ENCODE measurements at places on chromosomes 3 and 15.

DNA sequence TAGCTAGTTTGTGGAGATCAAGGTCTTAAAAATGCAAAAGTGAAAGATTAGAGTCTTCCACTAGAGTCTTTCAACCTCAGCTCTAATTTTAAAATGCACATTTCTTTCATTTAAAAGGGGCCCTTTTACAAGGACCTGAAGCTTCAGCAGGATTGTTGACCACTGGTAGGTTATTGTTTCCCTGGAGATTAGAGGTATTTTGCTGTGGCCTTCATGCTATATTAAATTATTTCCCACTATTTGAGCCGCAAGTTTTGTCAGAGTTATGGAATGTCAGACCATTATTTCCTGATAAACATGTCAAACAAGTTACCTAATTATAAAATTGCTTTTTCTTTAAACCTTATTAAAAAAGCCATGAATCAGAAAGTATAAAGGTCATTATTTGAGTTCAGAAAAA is 103.1 kb upstream of the CCNL1 start:
- DNase-seq, result no peak

- DNase-seq, result no peak
Measured at GRCh38 chr3:158261371-158261991, 151.6 kb downstream of the RSRC1 start.

DNA sequence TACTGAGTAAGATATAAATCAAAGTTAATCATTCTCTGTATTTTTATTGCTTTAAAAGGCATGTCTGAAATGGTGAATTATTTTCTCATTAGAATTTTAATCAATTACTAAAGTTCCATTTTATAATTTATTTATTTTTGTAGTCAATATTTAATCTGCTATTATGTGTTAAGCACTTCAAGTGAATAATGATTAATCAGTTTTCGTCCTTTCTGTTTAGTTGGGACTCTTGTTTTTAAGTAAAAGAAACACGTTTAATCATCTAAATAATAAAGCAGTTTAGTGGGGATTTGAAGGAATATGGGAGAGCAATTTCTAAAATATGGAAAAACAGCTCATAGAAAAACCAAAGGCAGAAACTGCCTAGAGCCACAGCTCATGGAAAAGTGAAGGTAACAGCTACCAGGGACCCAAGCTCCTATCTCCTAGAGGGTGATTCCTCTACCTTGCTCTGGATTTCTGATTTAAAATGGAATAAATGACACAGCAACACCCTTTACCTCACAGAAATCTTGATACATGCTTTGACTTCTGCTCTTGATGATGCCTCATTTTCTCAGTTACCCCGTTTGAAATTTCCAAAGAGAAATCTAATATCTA is 28.0 kb upstream of the SUCNR1 start:
- DNase-seq, result no peak

DNA sequence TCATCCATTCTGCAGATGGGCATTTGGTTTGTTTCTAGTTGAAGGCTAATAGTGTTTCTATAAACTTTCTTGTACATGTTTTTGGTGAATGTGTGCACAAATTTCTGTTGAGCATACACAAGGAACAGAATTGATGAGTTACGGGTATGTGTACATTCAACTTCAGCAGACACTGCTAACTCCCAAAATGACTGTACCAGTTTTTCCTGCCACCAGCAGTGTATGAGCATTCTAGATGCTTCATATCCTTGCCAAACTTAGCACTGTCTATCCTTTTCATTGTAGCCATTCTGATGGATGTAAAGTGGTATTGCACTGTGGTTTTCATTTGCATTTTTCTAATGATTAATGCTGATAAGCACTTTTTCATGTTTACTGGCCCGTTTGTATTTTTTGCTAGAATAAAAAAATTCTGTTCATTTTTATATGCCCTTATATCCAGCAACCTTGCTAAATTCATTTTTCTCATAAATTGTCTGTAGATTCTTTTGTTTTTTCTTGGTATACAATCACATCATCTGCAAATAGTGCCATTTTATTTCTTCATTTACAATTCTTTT is 110.2 kb downstream of the ATP1B3 start:
- DNase-seq, result no peak

- DNase-seq, result no peak
Measured at GRCh38 chr3:153111016-153111415, 51.0 kb upstream of the RAP2B start.

DNA sequence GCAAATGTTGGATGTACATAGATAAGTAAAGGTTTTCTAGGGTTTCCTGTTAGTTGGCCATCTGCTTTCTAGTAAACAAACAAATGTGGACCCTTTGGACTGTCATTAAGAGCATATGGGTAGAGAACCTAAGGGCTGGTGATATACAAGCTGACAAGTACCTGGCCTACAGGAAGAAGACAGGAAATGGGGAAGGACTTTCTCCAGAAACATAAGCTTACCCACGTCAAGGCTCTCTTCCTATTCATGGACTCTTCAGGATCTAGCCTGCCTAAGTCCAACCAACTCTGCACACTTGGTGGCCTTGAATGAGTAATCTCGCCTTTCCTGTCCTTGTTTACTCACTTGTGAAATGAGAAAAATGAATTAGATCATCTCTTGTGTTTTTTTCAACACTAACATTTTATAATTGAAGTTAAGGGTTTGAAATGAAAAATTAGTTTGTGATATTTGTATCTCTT is 22.2 kb upstream of the GOLIM4 start:
- no peak for DNase-seq

GRCh38 chr3:29922992-29923746 is 642.3 kb downstream of the RBMS3 start:
- DNase-seq, result no peak

DNA sequence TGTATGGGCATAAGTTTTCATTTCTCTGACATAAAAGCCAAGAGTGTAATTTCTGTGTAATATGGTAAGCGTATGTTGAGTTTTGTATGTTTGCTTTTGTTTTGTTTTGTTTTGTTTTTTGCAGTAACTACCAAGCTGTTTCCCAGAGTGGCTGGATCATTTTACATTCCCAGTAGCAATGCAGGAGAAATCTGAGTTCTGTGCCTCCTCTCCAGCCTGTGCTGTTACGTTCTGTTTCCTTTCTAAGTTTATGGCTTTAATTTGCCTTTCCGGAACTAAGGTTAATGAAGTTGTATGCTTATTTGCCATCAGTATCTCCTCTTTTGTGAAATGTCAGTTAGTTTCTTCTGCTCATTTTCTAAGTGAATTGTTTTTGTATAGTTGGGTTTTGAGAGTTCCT is 307.8 kb downstream of the GABRG3 start:
- no peak for DNase-seq

- DNase-seq, result no peak
Measured at GRCh38 chr3:183980403-183980802, 37.3 kb downstream of the ABCC5 start.

DNA sequence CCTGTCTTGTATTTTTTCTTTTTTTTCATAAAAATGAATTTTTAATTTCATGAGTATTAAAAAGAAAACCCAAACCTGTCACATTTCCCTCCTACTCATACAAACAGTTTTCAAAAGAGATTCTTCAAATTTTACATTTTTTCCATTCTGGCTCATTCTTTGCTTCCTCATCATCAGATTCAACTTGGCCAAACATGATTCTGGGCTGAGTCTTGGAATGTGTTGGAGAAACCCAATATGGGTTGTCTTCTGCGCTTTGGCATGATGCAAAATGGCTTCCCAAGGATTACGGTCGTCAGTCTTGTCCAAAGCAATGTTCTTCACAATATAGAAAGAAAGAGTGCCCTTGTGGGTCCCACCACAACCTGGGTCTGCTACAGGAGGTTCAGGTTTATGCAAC is 12.4 kb upstream of the TM4SF4 start:
- DNase-seq, result no peak

DNA sequence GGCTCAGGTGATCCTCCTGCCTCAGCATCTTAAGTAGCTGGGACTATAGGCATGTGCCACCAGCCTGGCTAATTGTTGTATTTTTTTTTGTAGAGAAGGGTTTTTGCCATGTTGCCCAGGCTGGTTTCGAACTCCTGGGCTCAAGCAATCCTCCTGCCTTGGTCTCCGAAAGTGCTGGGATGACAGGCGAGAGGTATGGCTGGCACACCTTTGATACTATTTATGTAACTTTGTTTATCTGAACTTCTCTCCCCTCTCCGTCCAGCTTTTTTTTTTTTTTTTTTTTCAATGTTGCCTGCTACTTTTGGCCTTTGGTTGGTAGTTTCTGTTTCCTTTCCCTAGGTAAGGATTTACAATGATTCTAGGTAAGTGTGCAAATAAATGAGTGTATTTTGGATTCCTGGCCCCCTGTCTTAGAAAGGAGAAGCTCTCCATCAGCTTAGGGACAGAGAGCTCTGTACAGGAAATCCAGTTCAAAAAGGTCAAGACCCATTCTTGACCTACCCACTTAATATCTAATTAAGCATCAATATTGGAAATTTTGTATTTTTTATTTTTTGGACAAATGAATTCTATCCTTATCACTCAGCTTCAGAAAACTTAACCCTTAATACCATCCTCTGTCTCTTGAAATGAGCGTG is 6.8 kb downstream of the ARL6IP5 start:
- DNase-seq, result no peak

- DNase-seq, result no peak
Measured at GRCh38 chr3:121998611-121999473, 23.2 kb downstream of the ILDR1 start.

DNA sequence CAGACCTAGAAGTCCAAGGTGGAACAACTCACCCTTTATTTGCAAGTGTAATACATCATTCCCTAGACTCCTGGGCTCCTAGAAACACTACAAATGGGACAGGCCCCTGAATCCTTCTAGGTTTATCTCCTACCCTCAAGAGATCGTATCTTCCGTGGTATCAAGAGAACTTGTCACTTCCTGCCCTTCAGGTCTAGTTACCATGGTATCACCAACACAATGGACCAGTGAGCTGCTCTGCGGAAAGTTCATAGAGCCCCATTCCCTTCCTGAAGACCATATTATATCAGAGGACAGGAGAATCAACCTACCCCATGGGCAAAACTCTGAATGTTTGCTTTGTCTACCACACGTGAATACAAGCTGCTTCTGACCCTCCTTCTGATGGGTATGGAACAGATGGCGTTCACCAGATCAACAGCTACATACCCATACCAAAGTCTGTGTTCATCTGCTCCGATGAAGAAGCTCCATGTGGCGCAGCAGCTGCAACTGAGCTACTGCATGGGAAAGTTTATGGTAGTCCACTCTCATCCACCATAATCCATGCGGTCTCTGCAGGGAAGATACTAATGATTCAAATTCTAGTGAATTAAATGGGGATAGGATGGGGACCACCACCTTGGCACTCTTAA is 84.6 kb upstream of the KLF13 start:
- no peak for DNase-seq

- DNase-seq, result no peak
Measured at GRCh38 chr3:124428372-124429128, 301.7 kb upstream of the UMPS start.

GRCh38 chr3:155431856-155432570 is 138.5 kb upstream of the STRIT1 start:
- no peak for DNase-seq

GRCh38 chr15:74695597-74696397 is at the start of gene EDC3:
Gene EDC3 (minus strand): TSS chr15:74696024. CDS start chr15:74675124, 20,900 bp downstream.
- DNase-seq, result peak; percentile 92

DNA sequence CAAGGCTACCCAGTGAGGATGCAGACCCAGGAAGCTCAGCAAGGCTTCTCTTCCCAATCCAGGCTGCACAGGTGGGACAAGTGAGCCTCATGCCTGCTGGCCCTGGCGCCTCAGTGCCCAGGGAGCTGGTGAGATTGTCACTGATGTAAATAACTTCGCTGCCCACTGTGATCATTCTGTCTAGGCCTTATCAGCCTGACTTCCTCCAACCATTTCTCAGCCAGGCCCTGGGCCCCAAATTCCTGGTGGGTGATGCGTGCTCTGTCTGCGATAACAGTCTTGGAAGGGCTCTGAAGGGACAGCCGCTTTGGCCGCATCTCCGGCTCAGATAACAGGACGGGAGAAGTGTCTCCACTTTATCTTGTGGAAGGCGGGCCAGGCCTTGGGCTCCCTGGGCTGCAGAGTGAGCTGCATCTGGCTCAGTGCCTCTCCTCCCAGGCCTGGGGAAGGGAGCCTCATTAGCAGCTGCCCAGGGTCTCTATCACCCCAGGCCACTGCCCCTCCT is 2.2 kb upstream of the FBLN2 start:
- no peak for DNase-seq

- no peak for DNase-seq
Measured at GRCh38 chr3:50319894-50320625, 2.5 kb downstream of the HYAL2 start.

- DNase-seq, result no peak
Measured at GRCh38 chr15:39997031-39997430, 42.0 kb downstream of the SRP14 start.

GRCh38 chr3:106946866-106947265 is 430.4 kb upstream of the CCDC54 start:
- no peak for DNase-seq

DNA sequence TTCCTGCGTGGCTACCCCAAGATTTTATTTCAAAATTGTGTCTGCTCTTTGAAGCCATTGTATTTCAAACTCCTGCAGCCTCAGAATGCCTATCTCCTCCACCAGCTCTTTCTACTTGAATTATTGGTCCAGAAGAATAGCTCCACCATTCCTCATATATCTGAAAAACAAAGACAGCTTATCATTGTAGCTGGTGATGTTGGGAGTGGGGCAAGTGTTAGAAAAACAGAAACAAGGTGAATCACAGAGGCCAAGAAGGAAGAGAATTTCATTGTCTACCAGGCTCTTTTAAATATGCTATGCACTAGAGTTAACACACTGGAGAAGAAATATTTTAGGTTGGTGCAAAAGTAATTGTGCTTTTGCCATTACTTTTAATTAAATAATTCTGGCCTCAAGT is 307.9 kb upstream of the ROPN1 start:
- no peak for DNase-seq

- no peak for DNase-seq
Measured at GRCh38 chr3:170999737-171000242, 26.7 kb downstream of the SLC2A2 start.

DNA sequence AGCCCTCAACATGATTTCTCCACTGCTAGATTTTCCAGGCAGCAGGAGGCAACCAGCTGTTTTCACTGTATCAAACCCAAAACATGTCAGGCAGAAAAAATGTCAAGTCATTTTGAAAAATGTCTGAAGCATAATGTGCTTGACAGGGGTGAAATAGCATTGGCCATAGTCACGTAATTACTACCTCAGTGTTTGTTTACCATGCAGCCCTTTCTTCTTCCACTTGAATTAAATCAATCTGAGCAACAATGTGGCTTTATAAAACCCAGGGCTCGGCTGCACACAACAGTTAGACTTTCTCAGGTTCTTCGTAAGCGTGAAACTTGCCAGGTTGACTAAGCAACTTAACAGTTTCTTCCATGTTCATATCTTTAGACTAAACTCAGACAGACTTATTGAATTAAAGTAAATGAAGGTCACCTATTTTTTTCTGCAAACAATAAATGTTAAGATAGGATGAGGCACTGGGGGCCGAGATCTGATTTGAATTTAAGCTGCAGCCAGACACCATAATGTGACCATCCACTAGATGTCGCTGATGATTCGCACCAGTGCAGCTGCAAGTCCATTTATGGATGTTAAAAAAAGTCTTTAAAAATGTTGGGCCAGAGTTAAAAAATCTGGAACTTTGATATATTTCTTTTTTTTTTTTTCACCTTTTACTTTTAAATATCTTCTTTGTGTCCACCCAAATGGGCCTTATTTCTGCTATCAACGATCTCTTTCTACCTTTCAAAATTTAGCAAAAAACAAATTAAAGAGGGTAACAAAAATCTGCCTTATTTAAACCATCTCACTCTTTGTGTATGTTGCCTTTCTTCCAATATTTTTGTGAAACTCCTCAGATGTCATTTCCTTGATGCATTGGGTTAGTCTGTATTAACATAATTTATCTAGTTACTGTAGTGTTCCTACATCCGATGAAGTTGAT is 305.9 kb downstream of the CACNA2D3 start:
- peak; percentile 45 for DNase-seq
